Iris pigment epithelial cell (primary cell): ENCODE measurements at places on chromosomes 12 and 14.

DNA sequence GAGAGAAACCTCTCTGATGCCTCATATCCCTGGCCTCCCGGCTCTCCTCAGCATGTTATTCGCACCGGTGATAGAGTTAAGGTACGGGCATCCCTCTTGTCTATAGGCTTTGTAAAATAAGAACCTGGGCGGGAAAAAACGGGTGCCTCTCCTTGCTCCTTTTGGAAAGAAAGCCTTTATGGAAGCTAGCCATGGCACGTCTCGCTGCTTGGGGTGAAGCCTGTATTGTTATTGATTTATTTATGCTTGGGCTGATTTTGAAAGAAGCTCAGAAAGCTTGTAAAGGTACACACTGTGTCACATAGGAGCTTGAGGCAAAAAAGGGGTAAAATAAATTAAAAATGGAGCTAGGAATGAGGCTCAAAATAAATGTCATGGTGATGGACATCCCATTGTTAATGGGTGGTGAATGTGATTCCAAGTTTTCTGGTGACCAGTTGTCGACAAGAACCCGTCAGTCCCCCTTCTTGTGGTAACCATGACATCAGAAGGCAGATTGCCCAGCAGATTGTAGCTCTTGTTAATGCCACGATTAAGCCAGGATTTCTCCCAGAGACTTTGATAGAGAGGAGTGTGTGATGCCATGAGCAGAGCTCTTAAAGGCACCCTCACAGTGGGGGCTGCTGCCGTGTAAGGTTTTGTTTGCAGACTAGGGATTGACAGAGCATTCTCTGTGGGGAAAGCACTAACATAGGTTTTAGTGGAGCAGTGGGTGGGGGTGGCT lies 50.4 kb upstream of the ASPG start:
- DNase-seq = no peak

DNA sequence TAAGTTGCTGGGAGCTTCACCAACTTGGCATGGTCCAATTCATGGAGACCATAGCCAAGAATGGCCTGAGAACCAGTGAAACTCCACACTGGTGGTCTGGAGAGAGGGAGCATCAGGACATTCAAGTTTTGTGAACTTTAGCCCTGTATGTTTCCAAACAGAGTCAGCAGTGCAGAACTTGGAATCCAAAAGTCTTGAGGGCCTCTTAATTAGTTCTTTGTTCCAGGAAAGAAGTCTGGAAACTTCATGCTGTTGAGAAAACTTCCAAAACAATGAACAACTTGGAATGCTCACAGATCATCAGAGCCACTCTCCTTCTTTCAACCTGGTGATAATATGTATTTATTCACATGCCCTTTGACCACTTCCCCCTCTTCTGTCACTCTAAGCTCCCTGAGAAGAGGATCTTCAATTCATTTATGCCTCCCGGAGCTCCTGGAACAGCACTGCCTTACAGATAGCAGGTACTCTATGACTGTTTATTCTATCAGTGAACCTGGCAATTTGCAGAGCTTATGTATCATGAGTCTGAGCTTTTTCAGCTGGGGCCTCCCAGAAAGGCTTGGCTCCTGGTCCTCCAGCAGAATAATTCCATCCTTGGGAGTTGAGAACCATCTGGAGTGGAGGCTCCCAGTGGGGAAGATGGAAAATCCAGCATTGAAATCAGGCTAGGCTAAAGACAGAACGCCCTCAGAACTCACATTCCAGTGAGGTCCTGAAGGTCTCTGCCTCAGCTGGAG lies 191.4 kb downstream of the KTN1 start:
- DNase-seq = no peak

DNA sequence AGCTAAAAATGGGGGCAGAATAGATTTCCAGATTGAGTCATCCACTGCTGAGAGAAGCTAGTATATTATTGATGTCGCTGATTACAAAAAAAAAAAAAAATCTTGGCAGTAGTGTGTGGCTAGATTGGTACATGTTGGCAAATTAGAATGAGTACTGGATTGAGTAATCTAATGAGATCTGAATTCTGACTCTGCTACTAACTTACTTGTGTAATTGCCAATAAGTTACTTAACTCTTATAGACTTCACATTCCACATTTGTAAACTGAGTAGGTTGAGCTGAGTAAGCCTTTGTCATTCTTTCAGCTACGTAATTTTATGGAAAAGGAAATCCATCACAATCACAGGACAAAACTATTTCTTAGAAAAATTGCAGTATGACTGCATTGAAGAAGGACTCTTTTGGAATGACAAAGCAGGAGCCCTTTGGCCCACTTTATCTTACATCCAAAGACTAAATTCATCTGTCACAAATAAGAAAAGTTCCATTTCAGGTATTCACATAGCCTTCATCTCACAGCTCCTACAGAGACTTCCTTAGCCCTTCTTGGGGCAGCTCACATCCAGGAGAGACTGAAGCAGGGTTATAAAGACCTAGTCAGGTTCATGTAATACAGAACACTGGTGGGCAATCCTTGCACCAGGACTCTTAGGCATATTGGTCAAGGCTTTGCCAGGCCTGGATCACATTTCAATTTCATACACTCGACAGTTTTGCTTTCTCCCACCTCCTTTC lies 197.3 kb upstream of the CPNE8 start:
- DNase-seq = peak; percentile 66

DNA sequence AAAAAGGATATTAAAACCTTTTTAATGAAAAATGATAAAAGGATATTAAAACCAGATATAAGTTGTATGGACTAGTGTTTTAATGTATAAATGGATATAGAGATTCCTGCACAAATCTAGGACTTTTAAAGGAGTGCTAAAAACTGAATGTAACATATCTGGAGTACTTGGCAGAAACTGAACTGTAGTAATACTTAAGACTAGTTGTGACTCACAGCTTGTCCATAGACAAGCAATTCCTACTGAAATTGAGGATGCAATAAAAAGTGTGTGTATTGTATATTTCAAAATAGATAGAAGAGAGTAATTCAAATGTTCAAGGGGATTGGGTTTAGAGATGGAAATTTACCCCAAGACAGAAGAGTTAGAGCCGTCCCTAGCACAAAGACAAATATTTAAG lies 59.6 kb downstream of the FBXO33 start:
- peak; percentile 61 for DNase-seq

- DNase-seq = no peak
Observed at GRCh38 chr14:96752125-96752524, 45.1 kb upstream of the VRK1 start.

DNA sequence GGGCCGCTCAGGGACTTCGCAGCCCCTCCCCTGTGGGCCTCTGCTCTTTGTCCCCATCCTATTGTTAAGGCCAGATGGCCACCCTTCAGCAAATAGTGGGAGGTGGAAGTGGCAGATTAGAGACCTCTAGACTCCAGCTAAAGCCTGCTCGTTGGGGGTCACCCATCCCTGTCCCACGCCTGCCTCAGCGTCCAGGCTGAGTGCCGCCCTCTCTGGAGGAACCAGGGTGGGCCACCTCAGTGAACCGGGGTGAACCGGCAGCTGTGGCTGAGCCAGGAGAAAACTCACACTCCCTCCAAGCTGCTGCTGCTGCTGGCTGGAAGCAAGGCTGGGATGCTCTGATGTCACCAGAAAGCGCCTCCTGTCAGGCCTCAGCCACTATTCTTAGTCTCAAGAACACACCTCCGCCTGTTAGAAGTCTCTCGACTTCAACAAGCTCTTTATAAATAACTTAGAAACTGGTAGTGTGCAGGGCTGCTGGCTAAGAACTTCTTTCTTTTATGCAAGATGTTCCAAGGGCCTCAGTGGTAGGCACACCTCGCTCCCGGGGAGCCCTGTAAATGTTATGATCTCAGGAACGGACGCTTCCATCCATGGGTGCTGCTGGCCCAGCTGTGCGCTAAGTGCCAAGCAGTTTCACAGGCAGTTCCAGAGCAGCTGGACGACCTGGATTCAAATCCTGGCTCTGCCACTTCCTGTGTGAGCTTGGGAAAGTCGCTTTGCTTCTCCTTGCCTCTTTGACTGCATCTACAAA lies 19.8 kb upstream of the TESC start:
- DNase-seq = no peak

GRCh38 chr14:100083706-100084105 lies 18.5 kb downstream of the EVL start:
- DNase-seq = peak; percentile 65

GRCh38 chr14:23605931-23606585 lies 27.5 kb upstream of the JPH4 start:
- DNase-seq = no peak

DNA sequence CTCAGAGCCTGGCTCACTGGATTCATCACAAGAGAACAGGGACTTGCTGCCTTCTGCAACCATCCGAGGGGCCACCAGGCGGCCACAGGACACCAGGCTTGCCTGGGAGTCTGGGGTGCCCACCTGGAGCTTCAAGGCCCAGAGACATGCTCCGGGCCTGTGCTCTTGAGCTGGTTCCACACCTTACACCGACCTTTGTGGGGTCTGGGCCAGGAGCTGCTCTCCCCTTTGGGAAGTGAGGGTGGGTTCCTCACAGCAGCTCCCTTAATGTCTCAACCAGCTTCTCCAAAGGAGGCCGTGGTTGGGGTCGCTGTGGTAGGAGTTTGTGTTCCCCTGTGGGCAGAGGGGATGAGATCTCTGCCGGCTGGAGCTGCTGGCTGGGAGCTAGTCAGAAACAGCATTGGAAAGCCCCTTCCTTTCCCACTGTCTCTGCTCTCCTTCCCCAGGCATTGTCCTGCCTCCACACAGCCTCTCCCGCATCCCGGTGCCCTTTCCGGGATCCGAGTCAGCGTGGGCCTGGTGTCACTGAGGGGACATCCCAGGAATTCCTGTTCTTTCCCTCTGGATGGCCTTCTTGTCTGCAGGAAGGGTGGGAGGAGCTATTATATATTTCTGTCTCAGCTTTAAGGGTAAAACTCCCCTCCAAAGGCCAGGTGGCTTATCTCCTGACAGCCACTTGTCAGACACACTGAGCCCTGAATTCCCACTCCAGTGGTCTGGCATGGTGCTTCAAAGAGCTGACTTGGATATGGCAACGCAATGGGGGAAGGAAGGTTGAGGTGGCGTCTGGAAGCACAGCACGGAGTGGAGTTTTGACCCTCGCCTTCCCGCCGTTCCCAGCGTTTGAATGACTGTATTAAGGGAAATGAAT lies 5.1 kb upstream of the PAPLN start:
- DNase-seq = no peak

- DNase-seq = peak; percentile 23
Observed at GRCh38 chr12:8035440-8036010, 3.0 kb downstream of the FOXJ2 start.

DNA sequence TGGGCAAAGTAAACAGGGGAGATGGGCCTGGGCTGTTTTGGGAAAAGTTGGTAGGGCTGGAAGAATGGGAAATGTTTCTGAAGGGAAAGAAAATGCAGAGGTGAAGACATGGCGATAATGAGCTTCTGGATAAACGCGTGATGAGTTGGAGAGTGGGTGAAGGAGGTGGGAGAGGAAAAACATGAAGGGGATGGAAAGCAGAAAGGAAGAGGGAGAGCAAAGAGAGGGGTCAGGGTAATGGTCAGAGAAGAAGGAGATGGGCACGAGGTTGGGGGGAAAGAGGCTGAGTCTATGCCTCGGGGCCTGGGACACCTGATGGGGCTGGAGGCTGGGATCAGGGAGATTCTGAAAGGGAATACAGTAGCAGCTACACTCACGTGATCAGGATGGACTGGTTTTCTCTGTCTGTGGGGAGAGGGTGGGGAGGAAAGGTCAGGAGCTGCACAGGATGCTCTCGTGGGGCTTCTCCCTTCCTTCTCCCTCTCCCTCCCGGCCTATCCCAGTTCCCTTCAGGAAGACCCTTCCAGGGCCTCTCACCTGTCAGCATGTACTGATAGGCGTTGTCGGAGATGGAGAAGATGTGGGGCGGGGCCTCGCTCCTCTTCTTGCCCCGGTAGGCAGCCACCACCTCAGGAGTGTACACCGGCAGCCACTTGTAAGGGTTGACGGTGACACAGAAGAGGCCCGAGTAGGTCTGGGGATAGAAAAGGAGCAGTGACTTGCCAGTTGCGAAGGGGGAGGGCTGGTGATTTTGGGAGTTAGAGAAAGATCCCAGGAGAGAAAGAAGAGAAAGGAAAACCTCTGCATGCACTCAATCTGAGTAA lies 3.1 kb downstream of the MYH7 start:
- no peak for DNase-seq

GRCh38 chr14:71221119-71221518 lies 313.9 kb downstream of the PCNX1 start:
- no peak for DNase-seq

- no peak for DNase-seq
Observed at GRCh38 chr14:100058777-100059437, 6.3 kb upstream of the EVL start.

DNA sequence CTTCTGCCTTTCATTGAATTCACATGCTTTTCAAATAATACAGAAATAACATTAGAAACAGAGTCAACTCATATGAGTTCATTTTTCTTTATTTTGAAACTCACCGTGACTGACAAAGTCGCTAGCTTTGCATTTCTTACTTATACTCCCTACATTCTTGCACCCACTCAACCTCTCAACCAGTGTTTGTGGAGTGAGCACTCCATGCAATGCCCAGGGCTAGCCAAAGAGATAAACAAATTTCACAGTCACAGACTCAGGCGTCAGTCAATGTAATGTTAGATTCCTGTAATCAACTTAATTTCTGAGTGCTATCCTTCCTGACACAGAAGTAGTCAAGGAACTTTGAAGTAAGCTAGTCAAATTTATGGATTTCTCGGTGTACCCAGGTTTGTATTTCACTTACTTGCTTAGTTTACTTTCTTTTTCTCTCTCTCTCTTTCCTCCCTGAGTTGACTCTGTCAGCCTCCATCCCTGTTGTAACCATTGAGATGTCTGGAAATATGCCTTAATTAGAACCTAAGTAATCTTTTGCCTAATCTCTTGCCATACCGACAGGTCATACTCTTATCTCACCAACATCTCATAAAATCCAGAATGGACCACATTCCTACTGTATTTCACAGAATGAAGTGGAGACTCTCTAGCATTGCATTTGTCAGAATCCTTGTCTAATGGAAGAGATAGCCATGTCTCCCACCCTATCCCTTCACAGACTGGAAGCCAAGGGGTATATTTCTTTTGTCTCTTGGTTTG lies 413.0 kb downstream of the AEBP2 start:
- DNase-seq = no peak

DNA sequence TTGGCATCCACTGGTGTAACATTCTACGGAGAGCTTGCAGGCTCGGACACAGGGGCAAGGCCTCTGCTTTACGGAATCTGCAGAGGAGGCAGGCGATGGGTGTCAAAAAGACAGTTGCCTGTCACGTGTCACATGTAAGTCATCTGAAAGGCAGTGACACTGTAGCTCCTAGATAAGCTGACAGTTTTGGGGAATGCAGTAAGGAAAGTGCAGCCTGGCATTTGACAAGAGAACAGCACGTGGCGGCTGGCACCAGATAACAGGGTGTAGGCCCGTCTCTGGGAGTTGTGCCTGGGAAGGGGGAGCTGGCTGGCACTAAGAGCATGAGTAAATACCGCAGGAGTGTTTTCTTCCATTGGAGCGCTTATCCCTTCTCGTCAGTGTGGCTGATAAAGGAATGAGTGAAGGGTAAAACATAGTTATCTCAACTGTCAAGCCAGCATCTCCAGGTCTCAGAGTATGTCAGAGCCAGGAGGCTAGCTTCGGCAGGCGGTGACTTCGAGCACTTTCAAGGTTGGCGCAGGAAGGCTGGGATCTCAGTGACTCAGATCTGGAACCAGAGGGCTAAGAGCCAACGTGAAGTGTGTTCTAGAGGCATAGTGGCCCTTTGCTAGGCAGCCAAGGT lies 26.1 kb downstream of the ADCK1 start:
- no peak for DNase-seq
